ENCODE measurements at places on chromosomes 16 and 17. TPM values are rescaled to one million over a fixed set of nuclear protein-coding genes. Genes with fewer than 3 reads are reported as not detected.

DNA sequence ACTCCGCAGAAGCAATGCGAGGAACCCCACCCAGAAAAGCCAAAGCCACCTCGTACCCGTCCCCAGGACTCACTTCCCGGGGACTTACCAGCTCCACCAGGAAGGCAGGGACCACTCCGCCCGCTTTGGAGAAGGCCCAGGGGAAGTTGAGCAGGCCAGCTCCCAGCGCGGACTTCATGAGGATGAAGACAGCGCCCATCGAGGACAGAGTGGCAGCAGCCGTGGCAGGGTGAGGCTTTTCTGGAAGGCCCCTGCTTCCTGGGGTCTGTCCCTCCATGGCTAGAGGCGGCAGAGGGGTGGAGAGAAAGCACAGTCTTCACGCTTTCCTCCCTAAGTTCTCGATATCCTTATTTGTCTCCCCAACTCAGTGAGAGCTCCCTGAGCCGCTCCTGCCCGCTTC is 714 bp downstream of the SLC38A8 start:
- H3K27me3 ChIP-seq: no peaks in the 10 kb centered on the region
- no peak overlapping the region for H3K4me3 ChIP-seq
- H3K4me1 ChIP-seq: no peaks in the 10 kb centered on the region
- no peaks in the 10 kb centered on the region for H3K36me3 ChIP-seq

DNA sequence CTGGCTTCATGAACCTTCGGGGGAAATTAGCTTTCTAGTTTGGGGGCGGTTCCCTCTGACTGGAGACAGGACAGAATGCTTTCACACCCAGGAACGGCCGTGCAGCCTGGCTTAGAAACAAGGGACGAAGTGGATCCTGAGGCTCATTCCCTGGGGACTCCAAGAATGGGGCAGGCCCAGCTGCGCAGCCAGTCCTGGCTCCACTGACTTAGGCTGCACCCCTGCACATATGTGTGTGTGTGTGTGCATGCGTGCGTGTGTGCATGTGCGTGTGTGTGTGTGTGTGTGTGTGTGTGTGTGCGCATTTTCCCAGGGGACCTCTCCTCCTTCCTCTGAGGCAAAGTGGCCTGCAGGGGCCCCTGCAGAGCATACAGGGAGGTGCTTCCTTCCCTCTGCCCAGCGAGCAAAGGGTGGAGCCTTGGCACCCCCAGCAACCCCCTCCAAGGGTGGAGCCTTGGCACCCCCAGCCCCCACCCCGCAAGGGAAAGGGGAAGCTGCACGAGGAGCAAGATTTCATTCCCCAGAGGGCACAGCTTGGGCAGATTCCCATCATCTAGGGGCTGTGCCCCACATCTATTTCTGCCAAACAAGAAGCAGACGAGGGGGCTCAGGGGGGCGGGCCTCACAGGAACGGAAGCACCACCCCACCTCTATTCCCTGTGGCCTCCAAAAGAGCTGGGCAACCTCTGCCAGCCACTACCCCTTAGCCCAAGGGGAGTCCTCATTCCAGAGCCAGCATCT is 97.6 kb upstream of the CBX4 start:
- H3K27me3 ChIP-seq: no peaks in the 10 kb centered on the region
- H3K4me1 ChIP-seq: peaks cover 3% of the 10 kb centered on the region
- peaks cover 15% of the 10 kb centered on the region for H3K36me3 ChIP-seq
- H3K27ac ChIP-seq: no peak overlapping the region
- no peak for DNase-seq
- H3K4me3 ChIP-seq: no peak overlapping the region

The MGAT5B gene
- total RNA-seq: 4.6 TPM

The TMEM92 gene
- total RNA-seq: 10.9 TPM

DNA sequence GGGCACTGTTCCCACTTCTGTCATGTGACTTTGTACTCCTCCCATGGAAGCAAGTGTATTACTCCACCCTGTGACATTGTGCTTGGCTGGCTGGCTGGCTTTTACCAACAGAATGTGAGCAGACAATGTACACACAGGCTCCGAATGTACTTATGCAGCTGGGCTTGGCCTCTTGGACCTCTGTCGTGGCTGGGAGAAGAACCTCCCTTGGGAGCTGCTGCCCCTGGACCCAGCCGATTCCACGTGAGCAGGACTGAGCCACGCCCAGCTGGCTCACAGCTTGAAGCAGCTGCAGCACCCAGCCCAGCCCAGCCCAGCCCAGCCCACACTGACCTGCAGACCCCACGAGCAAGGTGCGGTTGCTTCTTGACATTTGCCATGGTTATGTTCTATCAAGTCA is 177.5 kb downstream of the RBFOX3 start:
- no peak overlapping the region for H3K27ac ChIP-seq
- no peak overlapping the region for H3K4me3 ChIP-seq
- no peaks in the 10 kb centered on the region for H3K36me3 ChIP-seq
- H3K27me3 ChIP-seq: no peaks in the 10 kb centered on the region
